ENCODE measurements at places on chromosomes 5 and 9.

- H3K4me3 ChIP-seq, result no peak overlapping the region
- no peaks in the 10 kb centered on the region for H3K36me3 ChIP-seq
- no peak for DNase-seq
These were observed 1072.6 kb upstream of the NUDT12 start for GRCh38 chr5:104635227-104635626.

DNA sequence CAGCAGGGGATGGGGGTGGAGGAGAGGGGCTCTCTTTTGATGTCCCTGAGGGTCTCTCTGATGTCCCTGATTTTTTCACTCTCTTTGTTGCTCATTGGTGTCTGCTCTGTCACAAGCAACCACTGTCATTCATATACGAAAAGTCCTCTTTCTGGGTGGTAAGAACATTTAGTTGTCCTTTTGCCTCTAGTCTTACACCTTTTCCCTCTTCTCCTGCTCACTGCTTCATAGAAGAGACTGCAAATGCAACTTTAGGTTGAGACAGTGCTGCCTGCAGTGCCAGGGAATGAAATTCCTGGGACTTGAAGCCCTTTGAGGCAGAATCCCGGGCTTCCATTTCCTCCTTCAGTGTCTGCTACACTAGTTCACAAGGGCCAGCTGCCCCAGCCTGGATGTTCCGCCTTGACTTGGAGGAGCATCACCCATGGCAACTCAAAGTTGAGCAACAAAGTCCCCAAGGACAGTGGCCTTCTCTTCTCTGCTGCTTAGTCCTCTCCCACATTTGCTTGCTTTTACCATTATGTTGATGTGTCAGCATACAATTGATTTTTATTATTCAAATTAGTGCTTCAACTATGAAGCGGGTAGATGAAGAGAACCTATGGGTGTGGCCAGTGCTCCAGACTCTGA is 94.7 kb upstream of the RUSC2 start:
- no peaks in the 10 kb centered on the region for H3K27me3 ChIP-seq
- H3K4me3 ChIP-seq, result no peak overlapping the region
- DNase-seq, result no peak
- peaks cover 9% of the 10 kb centered on the region for H3K4me1 ChIP-seq
- H3K27ac ChIP-seq, result no peak overlapping the region

GRCh38 chr5:135239453-135240282 is 159.4 kb downstream of the MACROH2A1 start:
- H3K4me3 ChIP-seq, result no peak overlapping the region
- no peak overlapping the region for H3K27ac ChIP-seq
- H3K27me3 ChIP-seq, result no peaks in the 10 kb centered on the region
- no peaks in the 10 kb centered on the region for H3K36me3 ChIP-seq
- H3K4me1 ChIP-seq, result peaks cover 37% of the 10 kb centered on the region

GRCh38 chr5:65125591-65126541 is 355.9 kb downstream of the ADAMTS6 start:
- H3K4me3 ChIP-seq, result peak overlapping the region; percentile 9
- DNase-seq, result no peak
- no peaks in the 10 kb centered on the region for H3K36me3 ChIP-seq
- H3K27ac ChIP-seq, result no peak overlapping the region

- H3K27ac ChIP-seq, result peak overlapping the region; percentile 97
- no peaks in the 10 kb centered on the region for H3K27me3 ChIP-seq
- peak overlapping the region; percentile 99 for H3K4me3 ChIP-seq
- H3K4me1 ChIP-seq, result peaks cover 54% of the 10 kb centered on the region
These were observed 475 bp downstream of the WDR5 start for GRCh38 chr9:134136118-134136995.

DNA sequence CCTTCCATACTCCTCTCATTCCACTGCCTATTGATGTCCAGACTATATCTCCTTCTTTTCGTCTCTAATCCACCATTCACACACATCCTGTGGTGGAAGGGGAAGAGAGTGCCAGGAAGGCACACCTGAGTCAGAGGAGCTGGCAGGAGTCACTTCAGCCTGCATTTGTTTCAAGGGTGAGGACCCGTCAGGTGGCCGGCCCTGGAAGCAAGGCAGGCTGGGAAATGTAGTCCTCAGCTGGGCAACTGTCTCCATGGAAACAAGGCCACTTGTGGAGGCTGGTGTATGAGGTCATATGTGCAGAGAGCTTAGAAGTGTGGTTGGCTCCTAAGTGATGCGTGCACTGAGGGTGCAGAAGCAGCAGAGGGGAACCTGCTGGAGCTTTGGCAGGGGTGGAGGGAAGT is 278.4 kb downstream of the NSG2 start:
- H3K27ac ChIP-seq, result no peak overlapping the region
- no peak for DNase-seq
- peaks cover 83% of the 10 kb centered on the region for H3K27me3 ChIP-seq
- no peaks in the 10 kb centered on the region for H3K36me3 ChIP-seq

- peaks cover 26% of the 10 kb centered on the region for H3K4me1 ChIP-seq
- H3K27ac ChIP-seq, result peak overlapping the region; percentile 21
- H3K36me3 ChIP-seq, result no peaks in the 10 kb centered on the region
- no peaks in the 10 kb centered on the region for H3K27me3 ChIP-seq
These were observed 205.8 kb downstream of the SEMA5A start for GRCh38 chr5:9340085-9340484.

DNA sequence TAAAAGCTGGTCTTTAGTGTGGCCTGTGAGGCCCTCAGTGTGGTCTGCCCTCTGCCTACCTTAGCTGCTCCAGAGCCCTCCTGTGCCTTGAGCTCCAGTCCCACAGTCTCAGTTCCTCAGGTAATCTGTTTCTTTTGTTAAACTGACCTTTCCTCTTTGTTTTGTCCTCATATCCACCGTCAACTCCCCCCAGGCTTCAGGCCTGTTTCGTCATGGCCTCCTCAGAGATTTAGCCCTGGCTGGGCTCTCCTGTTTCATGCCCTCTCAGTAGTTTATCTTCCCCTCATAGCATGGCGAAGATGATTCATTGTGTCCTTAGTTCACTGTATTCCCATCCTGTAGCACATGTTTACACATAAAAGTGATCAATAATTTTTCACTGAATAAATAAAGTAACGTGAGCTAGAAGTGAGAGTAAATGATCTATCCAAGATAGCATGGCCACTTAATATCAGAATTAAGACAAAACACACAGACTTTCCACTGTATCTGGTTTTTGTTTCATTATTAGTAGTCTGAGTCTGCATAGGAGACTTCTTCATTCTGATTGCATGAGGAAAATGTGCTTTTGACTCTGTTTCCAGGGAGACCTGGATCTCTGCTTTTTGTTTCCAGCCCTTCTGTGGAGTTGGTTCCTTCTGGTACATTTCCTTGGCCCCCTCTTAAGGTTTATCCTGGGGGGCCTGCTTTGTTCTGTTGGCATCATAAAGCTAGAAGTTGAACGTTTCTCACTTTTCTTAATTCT is 70.5 kb downstream of the SNX24 start:
- H3K27me3 ChIP-seq, result no peaks in the 10 kb centered on the region
- H3K36me3 ChIP-seq, result no peaks in the 10 kb centered on the region
- no peak for DNase-seq

- peak overlapping the region; percentile 96 for H3K4me3 ChIP-seq
- peak overlapping the region; percentile 99 for H3K27ac ChIP-seq
- no peak for DNase-seq
- H3K36me3 ChIP-seq, result no peaks in the 10 kb centered on the region
- H3K4me1 ChIP-seq, result peaks cover 72% of the 10 kb centered on the region
- no peaks in the 10 kb centered on the region for H3K27me3 ChIP-seq
These were observed 1.6 kb downstream of the ELL2 start for GRCh38 chr5:95959888-95960666.

GRCh38 chr9:33081128-33081851 is 4.8 kb upstream of the SMU1 start:
- DNase-seq, result peak; percentile 28
- peaks cover 34% of the 10 kb centered on the region for H3K4me1 ChIP-seq
- peak overlapping the region; percentile 59 for H3K27ac ChIP-seq
- no peaks in the 10 kb centered on the region for H3K27me3 ChIP-seq

- peaks cover 48% of the 10 kb centered on the region for H3K27me3 ChIP-seq
- DNase-seq, result no peak
- peaks cover 3% of the 10 kb centered on the region for H3K36me3 ChIP-seq
- H3K4me3 ChIP-seq, result peak overlapping the region; percentile 51
These were observed 367 bp downstream of the PCDHB4 start for GRCh38 chr5:141121985-141122384.

DNA sequence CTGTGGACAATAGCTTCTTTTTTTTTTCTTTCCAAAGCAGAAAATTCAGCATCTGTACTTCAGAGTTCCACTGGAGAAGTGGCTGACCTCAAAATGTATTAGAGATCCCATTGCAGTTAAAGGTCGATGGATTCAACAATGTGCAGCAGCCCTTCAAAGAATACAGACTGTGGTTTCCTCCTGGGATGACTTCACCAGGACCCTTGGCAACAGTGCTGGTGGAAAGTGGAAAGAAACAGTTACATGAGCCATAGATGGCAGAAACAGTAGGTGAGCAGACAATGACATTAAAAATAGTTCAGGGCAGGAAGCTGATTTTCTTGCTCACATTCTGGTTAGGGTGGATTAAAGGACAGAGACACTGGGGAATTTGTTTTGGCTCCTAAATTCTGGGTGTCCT is 62.4 kb downstream of the SLC28A3 start:
- H3K27ac ChIP-seq, result no peak overlapping the region
- no peaks in the 10 kb centered on the region for H3K4me1 ChIP-seq
- no peak overlapping the region for H3K4me3 ChIP-seq
- no peaks in the 10 kb centered on the region for H3K36me3 ChIP-seq
- DNase-seq, result no peak
- H3K27me3 ChIP-seq, result peaks cover 16% of the 10 kb centered on the region

DNA sequence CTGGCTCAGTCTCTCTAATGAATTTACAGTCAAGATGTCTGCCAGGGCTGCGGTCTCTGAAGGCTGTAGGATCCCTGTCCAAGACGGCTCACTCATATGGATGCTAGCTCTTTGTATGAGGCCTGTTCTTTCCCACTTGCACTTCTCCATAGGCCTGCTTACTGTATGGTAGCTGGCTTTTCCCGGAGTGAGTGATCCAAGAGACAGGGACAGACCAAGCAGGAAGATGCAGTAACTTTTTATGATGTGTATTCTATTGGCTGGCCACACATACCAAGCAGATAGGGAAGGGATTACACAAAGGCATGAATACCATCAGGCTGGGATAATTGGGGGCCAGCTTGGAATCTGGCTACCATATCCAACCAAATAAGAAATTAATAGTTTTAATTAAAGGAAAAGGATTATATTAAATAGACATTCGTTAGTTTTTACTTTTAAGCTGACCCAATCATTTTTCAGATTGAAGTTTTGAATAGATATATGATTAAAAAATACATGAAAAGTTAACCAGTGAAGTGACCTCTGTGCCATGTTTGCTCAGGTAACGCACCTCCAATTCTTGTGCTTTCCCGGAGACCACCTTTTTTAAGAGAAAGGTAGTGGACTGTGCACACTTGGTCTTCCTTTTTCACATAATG is 20.6 kb downstream of the NSD1 start:
- no peak for DNase-seq
- peaks cover 10% of the 10 kb centered on the region for H3K4me1 ChIP-seq
- no peaks in the 10 kb centered on the region for H3K27me3 ChIP-seq
- no peak overlapping the region for H3K27ac ChIP-seq

- H3K4me3 ChIP-seq, result no peak overlapping the region
- no peak for DNase-seq
- H3K36me3 ChIP-seq, result peaks cover 8% of the 10 kb centered on the region
- H3K4me1 ChIP-seq, result no peaks in the 10 kb centered on the region
These were observed 47.0 kb downstream of the CCDC125 start for GRCh38 chr5:69285448-69286116.

DNA sequence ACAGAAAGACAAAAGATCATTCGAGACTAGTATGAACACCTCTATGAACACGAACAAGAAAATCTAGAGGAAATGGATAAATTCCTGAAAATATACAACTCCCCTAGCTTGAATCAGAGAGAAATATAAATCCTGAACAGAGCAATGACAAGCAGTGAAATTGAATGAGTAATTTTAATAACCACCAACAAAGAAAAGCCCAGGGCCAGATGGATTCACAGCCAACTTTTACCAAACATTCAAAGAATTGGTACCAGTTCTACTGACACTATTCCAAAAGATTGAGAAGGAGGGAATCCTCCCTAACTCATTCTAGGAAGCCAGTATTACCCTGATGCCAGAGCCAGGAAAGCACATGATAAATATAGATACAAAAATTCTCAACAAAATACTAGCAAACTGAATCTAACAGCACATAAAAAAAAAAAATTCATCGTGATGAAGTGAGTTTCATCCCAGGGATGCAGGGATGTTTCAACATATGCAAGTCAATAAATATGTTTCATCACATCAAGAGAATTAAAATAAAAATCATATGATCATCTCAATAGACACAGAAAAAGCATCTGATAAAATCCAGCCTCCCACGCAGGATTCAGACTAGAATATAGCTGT is 25.2 kb upstream of the PTGER4 start:
- H3K4me1 ChIP-seq, result peaks cover 3% of the 10 kb centered on the region
- no peak overlapping the region for H3K27ac ChIP-seq
- no peak for DNase-seq
- H3K27me3 ChIP-seq, result no peaks in the 10 kb centered on the region

DNA sequence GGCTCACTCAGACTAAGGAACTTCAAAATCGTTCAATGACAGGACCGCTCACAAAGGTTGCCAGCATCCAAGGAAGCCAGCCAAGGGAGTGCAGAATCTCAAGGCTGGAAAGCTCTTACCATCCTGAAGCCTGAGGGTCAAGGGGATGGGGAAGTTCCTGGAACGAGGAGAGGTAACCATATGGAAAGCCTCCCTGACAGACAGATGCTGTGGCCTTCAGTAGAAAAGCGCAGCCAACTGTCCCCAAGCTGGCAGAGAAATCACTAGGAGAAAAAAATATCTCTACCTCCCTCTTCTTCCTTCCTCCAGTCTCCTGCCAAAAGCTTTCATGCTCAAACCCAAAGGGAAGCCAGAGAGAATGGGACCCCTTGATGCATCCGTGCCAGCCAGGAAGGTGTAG is 90.5 kb upstream of the RANBP3L start:
- no peak for DNase-seq
- peaks cover 11% of the 10 kb centered on the region for H3K27me3 ChIP-seq
- no peak overlapping the region for H3K27ac ChIP-seq
- no peak overlapping the region for H3K4me3 ChIP-seq

- no peak for DNase-seq
- no peak overlapping the region for H3K4me3 ChIP-seq
- no peaks in the 10 kb centered on the region for H3K27me3 ChIP-seq
- no peak overlapping the region for H3K27ac ChIP-seq
- no peaks in the 10 kb centered on the region for H3K4me1 ChIP-seq
These were observed 44.9 kb upstream of the MAN2A1 start for GRCh38 chr5:109644829-109645228.

GRCh38 chr5:64331597-64332277 is 166.1 kb downstream of the RNF180 start:
- H3K27me3 ChIP-seq, result no peaks in the 10 kb centered on the region
- peak; percentile 70 for DNase-seq
- peak overlapping the region; percentile 81 for H3K27ac ChIP-seq
- peaks cover 9% of the 10 kb centered on the region for H3K36me3 ChIP-seq

GRCh38 chr9:84271921-84272556 is 68.5 kb downstream of the SLC28A3 start:
- DNase-seq, result no peak
- H3K4me3 ChIP-seq, result peak overlapping the region; percentile 51

DNA sequence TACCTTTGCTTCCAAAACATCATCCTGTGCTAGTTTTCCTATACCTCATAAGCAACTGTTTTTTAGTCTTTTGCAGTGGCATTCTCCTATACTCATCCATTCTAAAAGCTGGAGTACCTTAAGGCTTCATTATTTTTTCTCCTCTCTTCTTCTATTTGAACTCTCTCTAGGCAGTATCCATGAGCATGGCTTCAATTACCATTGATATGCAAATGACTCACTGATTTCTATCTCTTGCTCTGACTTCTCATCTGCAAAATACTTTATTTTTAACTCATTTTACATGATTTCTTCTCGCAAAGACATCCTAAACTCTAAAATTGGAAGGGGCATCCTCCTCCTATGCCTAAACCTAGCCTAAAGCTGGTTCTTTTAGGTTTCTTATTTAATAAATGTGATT is 365.1 kb upstream of the NUDT12 start:
- no peaks in the 10 kb centered on the region for H3K36me3 ChIP-seq
- H3K4me1 ChIP-seq, result no peaks in the 10 kb centered on the region
- no peak overlapping the region for H3K4me3 ChIP-seq
- H3K27me3 ChIP-seq, result no peaks in the 10 kb centered on the region

Data from left ventricle myocardium inferior (tissue), 1 donor.